ENCODE measurements at places on chromosomes 12 and 14. TPM values are rescaled to one million over a fixed set of nuclear protein-coding genes. Genes with fewer than 3 reads are reported as not detected.

DNA sequence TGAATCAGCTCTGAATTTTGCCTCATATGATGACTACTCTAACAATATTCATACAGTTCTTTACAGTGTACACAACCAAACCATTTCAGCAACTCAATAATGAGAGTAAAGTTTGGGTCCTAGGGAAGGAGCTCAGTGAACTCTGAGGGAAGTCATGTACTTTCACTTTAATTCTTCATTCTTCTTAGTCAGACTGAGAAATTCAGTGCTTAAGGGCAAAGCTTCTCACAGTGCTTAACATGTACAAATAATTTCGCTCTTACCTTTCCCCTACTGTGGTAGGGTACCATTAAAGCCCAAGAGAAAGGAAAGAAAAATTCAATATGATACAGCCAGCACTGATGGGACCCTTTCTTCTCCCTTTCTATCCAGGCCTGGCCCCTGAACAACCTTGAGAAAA lies 435.0 kb downstream of the NELL2 start:
- H3K27me3 ChIP-seq = no peaks in the 10 kb centered on the region
- no peak overlapping the region for H3K27ac ChIP-seq
- no peak for DNase-seq
- H3K4me3 ChIP-seq = no peak overlapping the region

DNA sequence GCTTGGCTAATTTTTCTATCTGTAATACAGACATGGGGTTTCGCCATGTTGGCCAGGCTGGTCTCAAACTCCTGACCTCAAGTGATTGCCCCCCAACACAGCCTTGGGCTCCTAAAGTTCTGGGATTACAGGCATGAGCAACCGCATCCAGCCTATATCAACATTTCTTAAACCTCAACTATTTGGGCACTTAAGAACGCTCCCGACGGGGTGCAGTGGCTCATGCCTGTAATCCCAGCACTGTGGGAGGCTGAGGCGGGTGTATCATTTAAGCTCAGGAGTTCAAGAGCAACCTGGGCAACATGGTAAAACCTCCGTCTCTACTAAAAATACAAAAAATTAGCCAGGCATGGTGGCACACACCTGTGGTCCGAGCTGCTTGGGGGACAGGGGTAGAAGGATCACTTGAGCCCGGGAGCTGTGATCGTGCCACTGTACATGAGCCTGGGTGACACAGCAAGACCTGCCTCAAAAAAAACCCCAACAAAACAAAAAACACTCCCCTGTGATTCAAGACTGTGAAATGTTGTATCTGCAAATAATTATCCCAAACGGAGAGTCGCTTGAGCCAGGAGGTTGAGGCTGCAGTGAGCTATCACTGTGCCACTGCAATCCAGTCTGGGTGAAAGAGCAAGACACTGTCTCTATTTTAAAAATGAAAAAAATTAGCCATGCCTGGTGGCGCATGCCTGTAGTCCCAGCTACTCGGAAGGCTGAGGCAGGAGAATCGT lies 21.5 kb downstream of the PPTC7 start:
- DNase-seq = no peak
- peak overlapping the region; percentile 41 for H3K4me3 ChIP-seq
- peaks cover 80% of the 10 kb centered on the region for H3K4me1 ChIP-seq

DNA sequence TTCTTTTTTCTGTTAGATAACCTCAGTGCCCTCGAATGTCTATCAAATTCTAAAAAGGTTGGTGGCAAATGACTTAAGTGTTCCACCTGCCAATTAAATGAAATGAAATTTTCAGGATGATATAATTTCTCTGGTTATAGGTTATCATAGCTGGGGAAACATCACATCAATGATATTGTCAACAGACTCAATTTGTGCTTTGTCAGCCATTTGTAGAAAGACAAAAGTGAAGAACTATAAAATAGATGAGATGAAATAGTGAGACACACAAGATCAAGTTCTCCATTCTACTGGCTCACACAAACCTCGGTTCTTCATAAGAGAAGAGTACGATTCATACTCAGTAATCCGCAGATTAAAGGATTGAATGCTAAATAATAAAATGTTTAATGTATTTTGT lies 1443.2 kb upstream of the FLRT2 start:
- DNase-seq = no peak
- H3K36me3 ChIP-seq = no peaks in the 10 kb centered on the region
- no peaks in the 10 kb centered on the region for H3K4me1 ChIP-seq
- H3K27me3 ChIP-seq = no peaks in the 10 kb centered on the region

DNA sequence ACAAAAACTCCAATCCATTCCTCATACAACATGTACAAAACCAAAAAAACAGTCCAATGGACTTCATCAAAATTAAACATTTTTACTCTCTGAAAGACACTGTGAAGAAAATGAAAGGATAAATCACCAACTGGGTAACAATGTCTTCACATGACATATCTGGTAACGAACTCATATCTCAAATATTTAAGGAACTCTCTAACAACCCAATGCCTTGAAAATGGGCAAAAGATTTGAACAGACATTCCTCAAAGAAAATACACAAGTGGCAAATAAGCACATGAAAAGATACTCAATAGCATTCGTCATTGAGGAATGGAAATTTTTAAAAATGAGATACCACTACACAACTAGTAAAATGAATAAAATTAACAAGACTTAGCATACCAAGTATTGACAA lies 198.7 kb upstream of the RASSF8 start:
- H3K4me3 ChIP-seq = no peak overlapping the region
- DNase-seq = no peak
- H3K36me3 ChIP-seq = no peaks in the 10 kb centered on the region
- H3K4me1 ChIP-seq = no peaks in the 10 kb centered on the region
- no peak overlapping the region for H3K27ac ChIP-seq

DNA sequence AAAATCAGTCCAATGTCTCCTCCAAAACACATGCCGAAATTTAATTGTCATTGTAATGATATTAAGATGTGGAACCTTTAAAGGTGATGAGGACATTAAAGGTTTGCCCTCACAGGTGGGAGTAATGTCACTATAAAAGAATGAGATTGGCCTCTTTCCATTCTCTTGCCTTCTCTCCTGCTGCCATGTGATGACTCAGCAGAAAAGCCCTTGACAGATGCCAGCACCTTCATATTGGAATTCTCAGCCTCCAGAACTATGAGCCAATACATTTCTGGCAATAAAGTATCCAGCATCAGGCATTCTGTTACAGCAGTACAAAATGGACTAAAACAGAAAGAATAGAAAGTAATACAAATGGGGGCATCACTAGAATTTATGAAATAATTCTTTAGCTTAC lies 609.7 kb downstream of the SLC16A7 start:
- no peak for DNase-seq
- H3K4me3 ChIP-seq = no peak overlapping the region
- H3K36me3 ChIP-seq = no peaks in the 10 kb centered on the region
- H3K27ac ChIP-seq = no peak overlapping the region
- H3K27me3 ChIP-seq = no peaks in the 10 kb centered on the region
- H3K4me1 ChIP-seq = no peaks in the 10 kb centered on the region

DNA sequence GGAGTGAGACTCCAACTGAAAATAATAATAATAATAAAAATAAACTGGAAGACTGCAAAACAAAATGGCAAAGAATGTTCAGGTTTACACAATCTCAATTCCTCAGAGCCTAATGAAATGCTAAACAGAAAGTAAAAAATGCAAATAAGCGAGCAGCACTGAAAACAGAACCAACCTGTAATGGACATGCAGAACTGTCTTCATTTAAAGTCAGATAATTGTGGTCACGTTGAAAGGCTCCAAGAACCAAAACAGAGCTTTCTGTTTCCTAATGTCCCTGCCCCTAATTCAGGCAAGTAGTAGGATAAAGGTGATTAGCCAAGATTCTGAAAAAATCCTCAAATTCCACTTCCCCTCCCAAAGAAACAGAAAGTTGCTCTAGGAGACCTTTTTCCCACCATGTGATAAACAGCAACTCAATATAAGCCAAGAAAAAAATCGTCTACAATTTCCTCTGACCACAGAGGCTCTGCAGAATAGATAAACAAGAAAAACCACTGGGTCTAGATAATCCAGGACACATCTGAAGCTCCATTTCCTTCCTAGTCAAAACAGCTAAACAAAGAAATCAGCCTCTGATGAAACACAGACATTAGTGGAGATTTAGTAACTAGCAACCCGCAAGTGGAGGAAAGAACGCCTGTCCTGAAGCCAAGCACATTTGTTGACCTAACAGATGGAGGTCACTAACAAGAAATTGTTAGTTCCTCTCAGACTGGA lies 3.0 kb downstream of the MIS18BP1 start:
- peak overlapping the region; percentile 11 for H3K4me3 ChIP-seq
- no peak for DNase-seq
- no peaks in the 10 kb centered on the region for H3K27me3 ChIP-seq
- peak overlapping the region; percentile 5 for H3K27ac ChIP-seq
- H3K4me1 ChIP-seq = peaks cover 23% of the 10 kb centered on the region
- peaks cover 8% of the 10 kb centered on the region for H3K36me3 ChIP-seq

DNA sequence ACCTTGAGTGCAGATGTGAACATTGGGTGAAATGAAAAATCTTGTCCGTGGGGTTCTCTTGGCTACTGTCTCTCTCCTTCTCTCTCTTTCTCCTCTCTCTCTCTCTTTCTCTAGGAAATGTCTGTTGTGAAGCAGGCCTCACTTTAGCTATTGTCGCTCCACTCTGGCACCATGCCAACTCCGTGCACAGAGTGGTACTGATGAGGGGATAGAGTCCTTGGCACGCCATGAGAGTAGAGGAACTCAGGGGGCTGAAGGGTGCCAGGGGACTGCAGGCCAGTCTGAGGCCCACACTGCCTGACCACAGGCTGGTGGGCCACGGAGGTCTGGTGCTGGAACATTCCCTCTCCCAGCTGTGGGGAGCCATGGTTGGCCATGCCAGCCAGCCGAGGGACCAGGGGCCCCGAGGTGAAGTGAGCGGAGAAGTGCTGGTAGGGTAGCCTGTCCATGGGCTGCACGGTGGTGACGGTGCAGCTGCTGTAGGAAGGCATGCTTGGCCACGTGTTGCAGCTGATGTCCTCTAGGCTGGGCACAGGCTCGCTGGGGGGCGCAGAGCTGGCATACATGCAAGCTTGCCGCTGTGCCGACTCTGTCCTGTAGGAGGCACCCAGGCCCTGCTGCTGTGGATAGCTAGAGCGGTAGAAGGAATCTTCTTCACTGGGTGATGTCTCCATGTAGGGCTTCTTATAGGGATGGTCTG lies 50.4 kb downstream of the TBX5 start:
- no peaks in the 10 kb centered on the region for H3K4me1 ChIP-seq
- no peak overlapping the region for H3K27ac ChIP-seq
- no peak overlapping the region for H3K4me3 ChIP-seq
- no peaks in the 10 kb centered on the region for H3K36me3 ChIP-seq
- DNase-seq = peak; percentile 17

GRCh38 chr12:112855375-112855774 lies 51.4 kb upstream of the OAS1 start:
- H3K4me1 ChIP-seq = no peaks in the 10 kb centered on the region
- H3K27me3 ChIP-seq = peaks cover 9% of the 10 kb centered on the region
- no peaks in the 10 kb centered on the region for H3K36me3 ChIP-seq
- no peak for DNase-seq
- no peak overlapping the region for H3K27ac ChIP-seq
- H3K4me3 ChIP-seq = no peak overlapping the region

- H3K36me3 ChIP-seq = peaks cover 35% of the 10 kb centered on the region
- DNase-seq = no peak
- peak overlapping the region; percentile 14 for H3K27ac ChIP-seq
- no peak overlapping the region for H3K4me3 ChIP-seq
Observed at GRCh38 chr14:55370883-55371455, 40.7 kb downstream of the ATG14 start.

The HOXC11 gene
- total RNA-seq = not detected

The KLRC1 gene
- total RNA-seq = 0.21 TPM

The TBC1D30 gene
- total RNA-seq = 0.30 TPM

The ABCD2 gene
- total RNA-seq = 2.3 TPM

The PELI2 gene
- total RNA-seq = 3.8 TPM

Data from activated CD4-positive, alpha-beta T cell treated with anti-CD3 and anti-CD28 coated beads for 36 hours (primary cell).